CD4-positive, alpha-beta T cell treated with Interleukin-12 subunit alpha and Interleukin-12 subunit beta, for 1 hour (primary cell): ENCODE measurements at places on chromosomes 3 and 15.

- DNase-seq, result no peak
Measured at GRCh38 chr3:12983319-12983718, 89.9 kb downstream of the IQSEC1 start.

DNA sequence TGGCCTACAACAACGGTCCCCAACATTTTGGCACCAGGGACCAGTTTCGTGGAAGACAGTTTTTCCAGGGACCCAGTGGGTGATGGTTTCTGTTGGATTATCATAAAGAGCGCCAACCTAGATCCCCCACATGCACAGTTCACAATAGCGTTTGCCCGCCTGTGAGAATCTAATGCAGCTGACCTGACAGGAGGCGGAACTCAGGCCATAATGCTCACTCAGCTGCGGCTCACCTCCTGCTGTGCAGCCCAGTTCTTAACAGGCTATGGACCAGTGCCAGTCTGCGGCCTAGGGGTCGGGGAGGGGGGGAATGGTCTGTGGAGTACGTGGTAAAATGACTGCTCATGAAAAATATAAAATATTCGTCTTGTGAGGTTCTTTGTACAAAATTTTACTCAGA is 518.5 kb upstream of the CADM2 start:
- DNase-seq, result no peak

DNA sequence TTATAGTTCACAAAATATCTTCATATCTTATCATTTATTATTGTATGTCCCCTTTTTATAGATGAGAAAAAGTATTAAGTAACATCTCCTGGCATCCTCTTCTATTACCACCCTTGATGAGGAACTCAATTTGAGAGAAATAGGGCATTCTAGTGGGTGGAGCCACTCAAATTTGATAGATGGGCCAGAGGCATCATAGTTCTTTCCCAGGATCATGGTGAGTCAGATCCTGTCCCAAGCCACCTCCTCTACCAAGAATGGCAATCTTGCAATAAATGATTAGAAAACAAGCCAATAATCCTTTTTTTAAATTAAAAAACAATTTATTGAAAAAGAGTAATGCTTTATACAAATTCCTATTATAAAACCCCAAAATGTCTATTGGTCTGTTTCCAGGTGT is 16.8 kb downstream of the CLDN1 start:
- no peak for DNase-seq

GRCh38 chr15:100824211-100824610 is 55.4 kb upstream of the ALDH1A3 start:
- no peak for DNase-seq

DNA sequence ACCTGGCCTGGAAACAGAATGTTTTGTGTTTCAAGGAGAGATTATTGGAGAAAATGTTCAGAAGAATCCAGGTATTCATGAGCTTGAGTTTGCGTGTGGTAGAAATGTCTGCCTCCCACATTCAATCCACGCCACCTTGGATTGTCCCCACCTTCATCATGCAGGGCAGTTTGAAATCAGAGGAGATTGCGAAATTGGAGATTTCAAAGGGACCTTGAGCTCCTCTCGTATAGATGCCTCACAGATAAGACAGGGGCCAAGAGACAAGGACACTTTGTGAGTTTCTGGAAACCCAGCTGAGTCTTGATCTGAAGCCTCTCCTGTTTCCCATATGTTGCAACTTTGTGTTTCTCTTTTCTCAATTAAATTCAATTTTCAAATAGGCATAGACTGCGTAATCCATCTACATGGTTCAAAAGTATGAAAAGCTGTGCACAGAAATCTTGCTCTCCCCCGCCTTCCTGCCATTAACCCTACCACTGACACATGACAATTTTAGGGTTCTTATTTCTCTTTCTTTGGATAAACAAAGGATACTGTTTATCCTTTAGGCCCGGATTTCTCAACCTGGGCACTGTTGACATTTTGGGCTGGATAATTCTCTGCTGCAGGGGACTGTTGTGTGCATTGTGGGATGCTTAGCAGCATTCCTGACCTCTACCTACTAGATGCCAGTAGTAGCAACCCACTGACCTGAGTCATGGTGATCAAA is 53.8 kb downstream of the CMTM8 start:
- no peak for DNase-seq

- DNase-seq, result peak; percentile 59
Measured at GRCh38 chr3:127673191-127674100, 694 bp downstream of the ABTB1 start.

- no peak for DNase-seq
Measured at GRCh38 chr15:68175526-68175925, 29.6 kb downstream of the CALML4 start.

DNA sequence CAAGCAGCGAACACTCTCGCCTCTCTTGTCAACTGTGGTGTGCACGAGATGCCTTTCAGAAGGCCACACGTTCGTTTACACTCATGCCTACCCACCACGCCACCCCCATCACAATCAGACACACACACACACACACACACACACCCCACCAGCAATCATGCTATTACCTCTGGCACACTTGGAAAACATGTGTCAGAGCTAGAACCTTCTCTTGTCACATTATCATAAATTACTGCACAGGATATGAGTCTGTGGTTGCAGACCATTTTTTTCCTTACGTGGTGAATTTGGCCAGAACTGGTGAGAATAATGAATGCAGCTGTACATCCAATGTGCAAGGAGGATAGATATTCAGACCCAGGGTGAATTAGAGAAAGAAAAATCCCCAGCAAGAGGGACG is 52.4 kb downstream of the TRIM69 start:
- DNase-seq, result peak; percentile 5

GRCh38 chr3:64048631-64049061 is 25.4 kb upstream of the PSMD6 start:
- DNase-seq, result no peak

- DNase-seq, result peak; percentile 46
Measured at GRCh38 chr3:31567036-31567435, 34.3 kb downstream of the STT3B start.

GRCh38 chr15:78000091-78000926 is 77.2 kb downstream of the TBC1D2B start:
- peak; percentile 84 for DNase-seq

GRCh38 chr3:196117809-196118208 is 35.9 kb upstream of the TFRC start:
- DNase-seq, result no peak

DNA sequence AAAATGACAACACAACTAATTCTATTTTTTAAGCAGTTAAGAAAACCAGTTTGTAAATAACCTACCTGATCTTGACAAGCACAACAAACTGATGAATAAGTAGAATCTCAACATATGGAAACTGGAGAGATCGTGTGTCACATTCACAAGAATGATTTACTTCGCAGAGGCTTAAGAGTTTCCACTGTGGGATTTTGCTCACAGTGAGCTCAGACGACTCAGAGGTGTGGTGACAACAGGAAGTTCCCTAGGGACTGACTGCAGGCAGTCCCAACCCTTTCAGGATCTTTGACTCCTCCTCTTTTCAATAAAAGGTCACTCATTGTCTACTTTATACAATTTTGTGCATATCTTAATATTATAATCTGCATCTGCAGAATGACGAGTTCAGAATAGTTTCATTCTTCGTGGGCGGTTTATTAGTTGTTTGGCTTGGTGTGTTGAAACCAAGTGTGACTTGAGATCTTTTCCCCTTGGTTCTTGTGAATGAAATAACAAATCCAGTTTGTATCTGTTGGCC is at the start of gene LIPH:
LIPH (minus strand) TSS at position 231 of the 520 bp plus-strand sequence; CDS start at position 114, 117 bp downstream.
- no peak for DNase-seq

DNA sequence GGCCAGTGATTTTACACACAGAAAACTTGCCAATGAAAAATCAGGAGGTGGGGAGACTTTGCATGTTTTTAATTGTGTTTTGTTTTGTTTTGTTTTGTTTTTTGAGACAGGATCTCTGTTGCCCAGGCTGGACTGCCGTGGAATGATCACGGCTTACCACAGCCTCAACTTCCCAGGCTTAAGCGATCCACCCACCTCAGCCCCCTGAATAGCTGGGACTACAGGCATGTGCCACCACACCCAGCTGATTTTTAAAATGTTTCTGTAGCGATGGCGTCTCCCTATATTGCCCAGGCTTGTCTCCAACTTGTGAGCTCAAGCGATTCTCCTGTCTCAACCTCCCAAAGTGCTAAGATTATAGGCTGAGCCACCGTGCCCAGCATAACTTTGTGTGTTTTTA is 46.0 kb downstream of the MEIS2 start:
- DNase-seq, result no peak

GRCh38 chr15:95948411-95948810 is 382.1 kb upstream of the NR2F2 start:
- DNase-seq, result no peak

DNA sequence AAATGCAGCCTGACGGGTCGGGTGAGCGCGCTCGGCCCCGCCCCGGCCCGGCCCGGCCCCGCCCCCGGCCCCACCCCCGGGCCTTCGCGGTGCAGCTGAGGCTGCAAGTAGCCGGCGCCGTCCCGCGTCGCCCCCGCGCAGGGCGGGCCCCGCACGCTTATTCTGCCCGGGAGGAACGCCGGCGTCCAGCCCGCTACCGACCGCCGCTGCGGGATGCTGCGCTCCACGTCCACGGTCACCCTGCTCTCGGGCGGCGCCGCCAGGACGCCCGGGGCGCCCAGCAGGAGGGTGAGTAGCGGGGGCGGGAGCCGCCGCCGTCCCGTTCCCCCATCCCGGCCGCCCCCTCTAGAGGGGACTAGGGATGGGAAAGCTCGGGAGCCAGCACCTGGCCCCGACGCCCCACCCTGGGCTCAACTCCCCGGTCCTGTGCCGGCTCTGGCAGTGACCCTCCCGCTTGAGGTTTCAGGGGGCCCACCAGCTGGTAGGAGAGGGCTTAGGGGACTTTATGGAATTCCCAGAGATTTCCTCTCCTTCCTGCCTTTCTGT is at the start of gene MYZAP:
MYZAP (plus strand) TSS at position 83 of the 546 bp plus-strand sequence; CDS start at position 214, 131 bp downstream.
- DNase-seq, result peak; percentile 36

DNA sequence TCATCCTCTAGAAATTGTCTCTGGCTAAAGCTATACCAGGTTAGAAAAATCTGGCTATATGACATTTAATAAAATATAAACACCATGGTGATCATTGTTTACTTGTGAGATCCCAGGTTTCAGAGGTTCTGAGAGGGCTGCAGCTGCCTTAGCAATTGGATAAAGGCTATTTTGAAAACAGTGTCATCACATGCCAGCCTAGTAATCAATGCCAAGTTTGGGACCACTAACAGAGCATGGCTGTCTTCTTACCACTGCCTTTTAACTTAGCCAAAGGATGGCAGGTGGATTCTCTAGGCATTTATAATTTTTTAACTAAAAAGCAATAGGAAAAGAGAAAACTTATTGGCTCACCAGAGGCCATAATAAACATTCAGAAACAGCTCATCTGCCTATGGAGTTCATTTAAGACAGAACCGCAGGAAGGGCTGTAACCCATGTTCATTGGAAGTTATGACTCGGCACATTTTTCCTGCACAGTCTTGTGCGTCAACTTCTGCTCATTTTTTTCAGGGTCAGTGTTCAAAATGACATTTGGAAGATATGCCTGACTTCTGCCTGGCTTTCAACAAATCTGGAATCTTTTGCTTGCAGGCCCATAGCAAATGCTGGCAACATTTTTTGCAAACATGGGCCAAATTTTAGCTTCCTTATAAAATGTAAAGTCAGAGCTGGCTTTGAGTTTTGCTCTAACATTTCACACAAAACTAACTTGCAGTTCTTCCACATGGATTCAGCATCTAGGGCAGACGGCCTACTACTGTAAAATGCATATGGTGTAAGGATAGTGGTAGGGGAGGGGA is 476.0 kb upstream of the TBL1XR1 start:
- DNase-seq, result no peak

DNA sequence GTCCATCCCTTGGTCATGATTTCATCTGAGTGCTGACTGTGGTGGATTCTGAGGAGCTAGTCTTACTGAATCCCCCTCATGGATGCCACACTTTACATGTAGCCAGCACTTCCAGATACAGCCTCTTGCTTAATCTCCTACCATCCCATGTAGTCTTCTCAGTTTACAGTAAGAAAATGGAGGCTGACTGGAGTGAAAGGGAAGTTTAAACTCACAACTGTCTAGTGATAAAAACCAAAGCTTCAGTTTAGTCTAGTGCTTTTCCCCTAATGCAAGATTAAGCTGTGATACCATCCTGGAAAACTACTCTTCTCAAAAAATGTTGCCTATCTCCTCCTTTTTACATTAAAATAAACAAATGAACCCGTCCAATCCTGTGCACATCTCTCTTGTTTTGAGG is 146.8 kb upstream of the HES1 start:
- no peak for DNase-seq

DNA sequence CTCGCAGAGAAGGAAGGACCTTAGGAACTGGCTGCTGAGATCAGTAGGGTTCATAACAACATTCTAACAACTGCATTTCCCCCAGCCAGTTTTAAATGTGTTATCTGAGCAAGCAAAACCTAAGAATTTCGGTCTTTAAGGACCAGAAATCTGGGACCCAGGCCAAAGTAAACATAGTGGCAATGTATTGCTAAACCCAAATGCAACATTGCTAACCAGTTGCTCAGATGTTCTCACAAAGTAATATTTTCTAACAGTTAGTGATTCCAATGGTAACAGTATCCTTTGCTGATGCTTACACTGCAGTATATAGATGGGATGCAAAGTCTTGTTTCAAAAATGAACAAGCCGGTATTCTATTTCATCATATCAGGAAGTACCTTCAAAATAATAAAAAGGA is 254.3 kb downstream of the RYR3 start:
- no peak for DNase-seq

- DNase-seq, result peak; percentile 96
Measured at GRCh38 chr3:72447059-72447946, 400.9 kb downstream of the SHQ1 start.

DNA sequence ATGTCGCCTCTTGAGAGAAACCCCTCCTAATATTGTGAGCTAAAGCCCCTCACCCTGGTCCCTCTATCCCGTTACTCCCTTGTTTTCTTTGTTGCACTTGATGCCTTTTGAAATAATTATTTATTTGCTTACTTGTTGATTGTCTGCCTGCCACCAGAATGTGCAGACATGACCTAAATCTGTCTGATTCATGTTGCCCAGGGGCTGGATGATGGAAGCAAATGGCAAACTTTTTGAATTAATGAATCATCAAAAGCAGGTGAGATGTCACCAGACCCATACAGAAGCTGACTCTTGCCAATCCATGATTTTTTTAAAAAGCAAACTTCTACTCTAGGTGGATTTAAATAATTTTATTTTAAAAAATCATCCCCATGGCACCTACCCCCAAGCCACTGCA is 49.3 kb downstream of the GRIP2 start:
- no peak for DNase-seq

DNA sequence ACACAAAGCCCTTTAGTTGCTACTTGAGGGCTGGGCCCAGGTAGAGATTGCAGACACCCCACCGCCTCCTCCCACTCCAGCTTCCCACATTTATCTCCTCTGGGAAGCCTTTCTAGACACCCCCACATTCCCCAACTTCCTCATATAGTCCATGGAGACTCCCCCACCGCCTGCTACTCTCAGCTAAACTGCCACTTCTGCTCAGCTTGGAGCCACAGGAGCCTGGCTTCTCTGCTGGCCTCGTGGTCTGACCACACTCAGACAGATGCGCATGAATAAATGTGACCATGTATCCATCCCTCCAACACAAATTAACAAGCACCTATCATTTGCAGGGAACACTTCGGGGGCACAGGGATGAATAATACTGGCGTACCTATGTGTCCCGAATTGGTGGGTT is 10.5 kb upstream of the ACSBG1 start:
- no peak for DNase-seq
